Pancreas (tissue), 10 donors: ENCODE measurements at places on chromosomes 4 and X.

- no peak for DNase-seq
Measured at GRCh38 chr4:3612934-3613333, 80.7 kb upstream of the LRPAP1 start.

DNA sequence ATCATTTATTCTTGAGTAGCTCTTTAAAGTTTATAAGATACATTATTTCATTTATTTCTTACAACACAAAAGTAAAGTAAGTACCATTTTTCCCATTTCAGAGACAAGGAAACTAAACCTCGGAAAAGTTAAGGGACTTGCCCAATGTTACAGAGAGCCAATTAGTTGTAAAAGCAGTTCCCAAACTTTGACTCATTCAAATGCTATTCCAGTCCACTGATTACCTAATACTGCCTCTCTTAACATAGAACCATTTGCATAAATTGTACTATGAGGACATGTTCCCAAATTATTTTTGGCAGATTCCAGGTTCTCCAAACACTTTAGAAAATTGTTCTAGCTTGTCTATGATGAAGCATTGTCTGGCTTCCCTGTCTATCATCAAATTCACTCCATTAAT, 45.6 kb upstream of the GRIA3 start:
- no peak for DNase-seq

DNA sequence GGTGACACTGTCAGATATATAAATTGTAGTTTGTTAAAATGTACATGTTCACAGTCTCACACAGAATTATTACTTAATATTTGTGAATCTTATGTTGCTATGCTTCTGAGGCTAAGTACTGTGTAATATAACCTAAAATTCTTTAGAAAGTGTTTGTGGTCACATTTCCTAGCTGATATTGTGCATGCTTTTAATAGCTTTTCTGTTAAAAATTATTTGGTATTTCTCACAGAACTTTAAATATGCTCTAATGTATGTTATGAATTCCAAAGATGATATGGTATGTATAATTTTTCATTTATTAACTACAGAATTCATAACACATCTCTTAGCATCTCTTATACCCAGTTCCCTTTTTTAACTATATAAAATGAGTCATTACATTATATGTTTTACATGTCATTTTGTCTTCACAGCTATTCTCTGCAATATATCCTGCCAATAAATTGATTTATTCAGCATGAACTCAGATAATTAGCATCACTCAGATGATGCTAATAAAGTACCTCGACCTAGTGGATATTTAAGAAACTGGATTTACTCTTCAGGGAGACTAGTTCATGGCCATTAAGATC, 9.3 kb downstream of the PTPN13 start:
- DNase-seq, result no peak

- no peak for DNase-seq
Measured at GRCh38 chrX:149462849-149463248, 42.3 kb downstream of the IDS start.

DNA sequence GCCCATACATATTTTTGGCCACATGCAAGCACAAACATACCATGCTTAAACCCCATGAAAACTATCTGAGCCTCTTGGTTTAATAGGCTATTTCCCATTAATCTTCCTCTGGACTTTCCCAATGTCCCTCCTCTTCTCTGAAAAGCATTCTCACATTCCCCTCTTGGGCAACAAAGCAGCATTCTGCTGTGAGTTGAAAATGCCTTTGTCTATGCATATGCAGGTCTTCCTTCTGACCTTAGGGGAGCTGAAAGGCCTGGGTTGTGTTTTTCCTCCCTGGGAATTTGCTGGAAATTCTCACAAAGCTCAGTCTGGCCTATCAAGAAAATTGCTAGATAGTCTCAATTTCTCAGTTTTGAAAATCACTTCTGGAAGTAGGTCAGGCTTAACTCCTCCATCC, 4.2 kb downstream of the VSIG4 start:
- no peak for DNase-seq

- DNase-seq, result no peak
Measured at GRCh38 chr4:104531390-104531789, 36.7 kb upstream of the CXXC4 start.

DNA sequence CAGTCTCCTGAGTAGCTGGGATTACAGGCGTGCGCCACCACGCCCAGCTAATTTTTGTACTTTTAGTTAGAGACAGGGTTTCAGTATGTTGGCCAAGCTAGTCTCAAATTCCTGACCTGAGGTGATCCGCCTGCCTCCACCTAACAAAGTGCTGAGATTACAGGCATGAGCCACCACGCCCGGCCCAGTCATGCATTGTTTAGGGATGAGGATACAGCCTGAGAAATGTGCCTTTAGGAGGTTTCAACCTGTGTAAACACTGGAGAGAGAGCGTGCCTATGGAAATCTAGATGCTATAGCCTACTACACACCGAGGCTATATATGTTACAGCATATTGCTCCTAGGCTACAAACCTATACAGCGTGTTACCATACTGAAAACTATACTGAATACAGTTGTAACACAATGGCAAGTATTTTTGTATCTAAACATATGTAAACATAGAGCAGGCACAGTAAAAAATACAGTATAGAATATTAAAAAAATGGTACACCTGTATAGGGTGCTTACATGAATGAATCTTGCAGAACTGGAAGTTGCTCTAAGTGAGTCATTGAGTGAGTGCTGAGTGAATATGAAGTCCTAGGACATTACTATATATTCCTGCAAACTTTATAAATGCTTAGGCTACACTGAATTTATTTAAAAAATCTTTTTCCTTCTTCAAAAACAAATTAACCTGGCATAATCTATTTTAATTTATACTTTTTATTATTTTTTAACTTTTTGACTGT, 588.2 kb upstream of the ADGRL3 start:
- DNase-seq, result no peak

GRCh38 chr4:31995943-31996901, 1276.1 kb downstream of the PCDH7 start:
- DNase-seq, result peak; percentile 64

DNA sequence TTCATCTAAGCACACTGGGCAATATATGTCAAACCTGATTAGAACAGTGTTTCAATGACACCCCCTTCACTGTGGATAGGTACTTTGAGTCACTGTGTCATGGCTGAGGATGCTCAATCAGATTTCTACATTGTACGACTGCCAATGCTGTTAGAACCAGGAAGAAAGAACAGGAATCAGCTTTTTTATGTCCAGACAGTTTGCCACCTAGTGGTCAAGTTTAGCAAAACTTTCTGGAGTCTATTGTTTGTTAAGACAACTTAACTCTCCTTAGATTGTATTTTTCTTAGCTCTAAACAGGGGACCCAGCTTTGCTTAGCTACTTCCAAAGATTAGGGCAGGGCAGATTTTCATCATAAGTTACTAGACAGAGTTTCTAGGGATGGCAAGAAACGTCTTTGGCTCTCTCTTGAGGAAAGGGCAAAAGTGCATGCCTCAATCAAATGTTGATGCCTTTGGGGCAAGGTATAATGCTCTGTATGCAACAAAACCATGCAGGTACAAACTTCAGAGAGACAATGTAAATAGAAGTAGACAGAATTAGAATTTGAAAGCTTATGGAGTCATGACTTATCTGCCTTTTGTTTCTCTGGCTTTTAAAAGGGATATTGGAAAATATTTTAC, 40.5 kb upstream of the BMP3 start:
- DNase-seq, result no peak

DNA sequence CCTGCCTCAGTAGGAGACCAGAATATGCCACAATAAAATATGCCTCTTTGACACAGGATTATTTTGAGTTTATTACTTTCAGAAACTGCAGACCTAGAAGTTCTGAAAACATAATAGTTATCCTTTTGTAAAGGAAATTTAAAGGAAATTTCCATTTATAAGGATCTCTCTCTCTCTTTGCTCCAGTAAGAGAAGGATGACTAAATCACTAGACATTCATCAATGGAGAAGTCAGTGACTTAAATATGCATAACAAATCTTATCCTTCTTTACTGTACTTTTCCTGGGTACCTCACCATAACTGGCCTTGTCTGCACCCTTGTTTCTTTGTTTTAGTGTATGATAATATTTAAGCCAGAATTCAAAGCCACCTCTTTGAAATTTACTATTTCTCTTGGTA, 28.3 kb upstream of the OPHN1 start:
- no peak for DNase-seq

DNA sequence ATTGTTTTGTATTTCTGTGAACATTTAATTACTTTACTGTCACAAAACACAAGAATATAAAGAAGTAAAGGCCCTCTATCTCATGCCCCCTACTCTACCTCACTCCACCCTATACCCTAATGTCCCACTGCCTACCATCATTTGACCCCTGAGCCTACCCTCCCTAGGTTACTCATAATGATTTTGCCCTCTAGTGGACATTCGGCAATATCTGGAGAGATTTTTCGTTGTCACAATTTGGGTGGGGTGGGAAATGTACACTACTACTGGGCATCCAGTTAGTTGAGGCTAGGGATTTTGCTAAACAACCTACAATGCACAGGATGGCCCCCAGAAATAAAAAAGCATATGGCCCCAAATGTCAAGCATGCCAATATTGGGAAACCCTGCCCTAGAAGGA, 10.2 kb downstream of the TEX13A start:
- no peak for DNase-seq

GRCh38 chrX:155666741-155667140, 54.0 kb upstream of the TMLHE start:
- DNase-seq, result no peak

GRCh38 chr4:127145006-127145540, 487.7 kb upstream of the INTU start:
- no peak for DNase-seq

- no peak for DNase-seq
Measured at GRCh38 chr4:140989944-140990343, 143.3 kb downstream of the RNF150 start.

DNA sequence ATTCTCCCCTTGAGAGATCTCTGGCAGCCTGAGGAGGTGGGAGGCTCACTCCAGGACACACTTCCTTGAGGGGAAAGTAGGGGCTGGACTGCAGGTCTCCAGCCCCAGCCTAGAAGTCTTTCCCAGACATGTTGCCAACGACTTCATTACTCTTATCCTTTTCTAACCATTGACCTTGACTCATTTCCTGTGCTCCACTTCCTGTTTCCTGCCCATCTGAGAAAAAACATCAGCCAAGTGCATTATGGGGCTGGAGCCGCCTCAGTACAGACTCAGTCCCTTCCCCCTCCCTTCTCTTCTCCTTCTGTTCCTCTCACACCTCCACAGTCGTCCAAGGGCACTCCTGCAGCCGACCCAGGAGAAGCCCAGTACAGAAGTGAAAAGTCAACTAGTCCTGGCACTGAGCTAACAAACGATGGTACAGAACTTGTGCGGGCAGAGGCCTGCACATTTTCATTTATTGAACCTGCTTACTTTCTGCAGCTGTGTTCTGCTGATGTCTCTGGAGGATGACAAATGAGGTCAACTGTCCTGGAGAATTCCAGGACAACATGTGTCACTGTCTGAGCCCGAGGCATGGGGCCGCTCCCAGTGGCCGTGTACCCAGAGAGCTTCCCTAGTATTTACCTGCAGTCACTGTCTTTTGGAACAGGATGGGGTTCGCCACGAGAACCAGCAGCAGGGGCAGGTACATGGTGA, 20.1 kb downstream of the GPR143 start:
- DNase-seq, result no peak

- no peak for DNase-seq
Measured at GRCh38 chr4:2079926-2080325, 20.8 kb downstream of the NAT8L start.

- no peak for DNase-seq
Measured at GRCh38 chrX:19334945-19335626, 8.6 kb upstream of the PDHA1 start.

DNA sequence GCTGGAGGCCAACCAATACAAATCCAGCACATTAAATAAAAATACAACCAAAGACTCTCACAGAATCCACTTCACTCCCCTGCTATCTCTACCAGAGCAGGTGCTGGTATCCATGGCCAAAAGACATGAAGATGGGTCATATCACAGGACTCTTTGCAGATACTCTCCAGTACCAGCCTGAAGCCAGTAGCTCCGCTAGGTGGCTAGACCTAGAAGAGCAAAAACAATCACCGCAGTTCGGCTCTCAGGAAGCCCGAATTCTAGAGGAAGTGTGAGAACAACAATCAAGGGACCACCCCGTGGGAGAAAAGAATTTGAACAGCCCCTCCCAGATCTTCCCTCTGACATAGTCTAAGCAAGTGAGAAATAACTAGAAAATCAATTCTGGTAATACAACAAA, 20.2 kb downstream of the CLIC2 start:
- no peak for DNase-seq

GRCh38 chr4:96295143-96295741, 455.3 kb downstream of the PDHA2 start:
- no peak for DNase-seq

- peak; percentile 22 for DNase-seq
Measured at GRCh38 chr4:121072224-121073003, at the start of gene NDNF. TSS of gene NDNF (minus strand) at chr4:121072535. CDS start at chr4:121045837, 26,698 bp downstream.

- DNase-seq, result no peak
Measured at GRCh38 chr4:171582961-171583581, 230.1 kb upstream of the GALNTL6 start.

GRCh38 chr4:22030307-22030706, 81.7 kb upstream of the KCNIP4 start:
- DNase-seq, result no peak

DNA sequence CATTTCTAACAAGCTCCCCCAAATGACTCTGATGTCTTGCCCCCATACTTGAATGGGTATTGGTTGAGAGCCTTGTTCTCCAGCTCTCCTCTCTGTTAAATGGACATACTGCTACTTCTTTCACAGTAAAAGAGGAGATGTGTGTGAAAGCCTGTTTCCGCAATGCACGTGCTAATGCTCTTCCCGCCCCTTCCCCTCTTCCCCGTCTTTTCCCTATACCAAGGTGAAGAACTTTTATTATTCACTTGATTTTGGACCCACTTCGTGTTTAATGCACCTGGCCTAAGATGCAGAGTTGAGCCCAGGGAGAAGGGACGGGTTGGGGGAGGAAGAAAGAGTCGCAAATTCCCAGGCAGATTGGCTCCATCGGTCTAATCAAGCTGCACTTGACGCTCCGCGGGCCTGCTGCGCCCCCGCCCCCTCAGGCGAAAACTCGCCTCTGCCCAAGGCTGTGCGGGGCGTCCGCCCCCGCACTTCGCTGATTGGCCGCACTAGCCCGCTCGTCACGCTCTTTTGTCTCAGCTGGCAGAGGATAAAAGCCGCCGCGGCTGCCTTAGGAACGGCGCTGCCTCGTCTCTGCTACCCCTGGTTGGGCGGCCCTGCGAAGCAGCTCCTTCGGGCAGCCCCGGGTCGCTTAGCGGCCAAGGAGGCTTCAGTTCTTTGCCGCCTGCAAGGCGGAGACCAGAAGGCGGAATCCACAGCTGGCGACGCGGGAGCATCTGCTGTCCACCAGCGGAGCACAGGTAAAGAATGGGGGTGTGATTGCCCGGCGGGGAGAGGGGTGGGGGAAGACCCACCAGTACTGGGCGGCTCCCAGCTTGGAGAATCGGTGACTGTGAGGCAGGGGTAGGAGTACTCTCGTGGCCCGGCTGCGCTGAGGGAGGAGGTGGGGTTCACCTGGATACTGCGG, at the start of gene ZCCHC12:
ZCCHC12 (plus strand) TSS at position 562 of the 910 bp plus-strand sequence. CDS start 1,421 bp downstream, outside the sequence.
- peak; percentile 26 for DNase-seq

GRCh38 chr4:105369988-105370387, 103.9 kb downstream of the PPA2 start:
- no peak for DNase-seq

- no peak for DNase-seq
Measured at GRCh38 chr4:83071116-83071515, 36.1 kb downstream of the COPS4 start.
